ENCODE measurements at places on chromosomes 1 and 21.

- peak; percentile 56 for DNase-seq
These were observed 25.5 kb downstream of the CD34 start for GRCh38 chr1:207885129-207886032.

DNA sequence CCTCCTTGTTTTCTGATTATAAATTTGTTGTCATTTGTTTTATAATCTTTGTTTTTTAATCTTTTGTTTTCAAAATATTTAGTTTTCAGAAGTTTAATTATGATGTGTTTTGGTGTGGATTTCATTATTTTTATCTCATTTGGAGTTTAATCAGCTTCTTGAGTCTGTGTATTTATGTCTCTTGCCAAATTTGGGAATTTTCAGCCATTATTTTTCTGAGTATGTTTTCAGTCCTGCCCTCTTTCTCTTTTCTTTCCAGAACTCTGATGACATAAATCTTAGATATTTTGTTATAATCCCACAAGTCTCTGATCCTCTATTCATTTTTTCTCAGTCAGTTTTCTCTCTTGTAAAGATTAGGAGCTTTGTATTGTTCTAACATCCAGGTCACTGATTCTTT lies 89.8 kb downstream of the RHOU start:
- no peak for DNase-seq

- DNase-seq, result no peak
These were observed 49.6 kb downstream of the LRRC71 start for GRCh38 chr1:156970017-156970416.

GRCh38 chr1:66809736-66810326 lies 8.8 kb upstream of the INSL5 start:
- DNase-seq, result no peak

DNA sequence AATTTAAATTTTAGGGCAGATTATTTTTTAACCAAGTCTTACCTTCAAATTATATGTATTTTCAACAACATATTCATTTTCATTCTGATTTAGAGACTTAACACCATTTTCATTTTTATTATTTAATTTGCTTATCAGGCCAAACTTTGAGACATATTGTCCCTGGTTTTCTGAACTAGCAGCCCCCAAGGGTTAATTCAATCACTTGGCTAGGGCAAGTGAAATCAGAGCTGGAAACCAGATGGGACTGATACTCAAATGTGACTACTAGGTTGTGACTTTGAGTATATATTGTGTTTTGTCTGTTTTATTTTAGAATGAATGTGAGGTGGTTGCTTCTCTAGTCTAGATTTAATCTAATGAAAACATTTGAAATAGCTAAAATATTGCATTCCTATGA lies 198.9 kb upstream of the PTGFR start:
- DNase-seq, result no peak

GRCh38 chr1:30753118-30753517 lies 4.5 kb downstream of the LAPTM5 start:
- no peak for DNase-seq

DNA sequence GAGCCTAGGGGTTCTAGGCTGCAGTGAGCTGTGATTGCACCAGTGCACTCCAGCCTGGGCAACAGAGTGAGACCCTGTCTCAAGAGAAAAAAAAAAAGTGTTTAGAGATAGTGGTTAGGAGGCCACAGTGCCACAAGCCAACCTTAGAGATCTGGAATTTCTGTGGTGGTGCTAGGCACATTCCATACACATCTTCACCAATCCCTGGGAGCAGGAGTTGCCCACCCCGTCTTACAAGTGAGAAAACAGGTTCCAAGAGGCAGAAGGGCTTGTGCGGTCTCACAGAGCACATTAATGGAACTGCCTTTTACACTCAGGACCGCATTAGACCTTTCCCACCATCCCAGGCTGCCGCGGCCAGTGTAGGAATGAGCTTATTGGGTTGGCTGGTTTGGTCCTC lies 93.2 kb downstream of the EPHB2 start:
- no peak for DNase-seq

DNA sequence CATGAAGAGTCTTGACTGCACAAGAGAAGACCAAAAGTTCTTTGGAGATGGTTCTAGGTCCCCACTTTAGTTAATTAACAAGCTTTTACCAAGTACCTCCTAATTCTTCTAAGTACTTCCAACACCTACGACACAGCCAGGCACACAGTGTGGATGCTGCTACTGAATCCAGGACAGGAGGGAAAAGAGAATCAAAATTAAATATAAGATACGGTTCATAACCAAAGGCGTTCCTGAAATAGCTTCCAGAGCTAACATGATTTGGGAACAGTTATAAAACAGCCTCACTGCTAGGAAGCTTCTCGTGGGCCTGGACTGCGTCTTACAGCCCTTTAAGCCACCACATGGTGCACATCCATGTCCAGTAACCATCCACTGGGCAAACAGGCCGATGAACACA lies 75.0 kb downstream of the CD34 start:
- no peak for DNase-seq

DNA sequence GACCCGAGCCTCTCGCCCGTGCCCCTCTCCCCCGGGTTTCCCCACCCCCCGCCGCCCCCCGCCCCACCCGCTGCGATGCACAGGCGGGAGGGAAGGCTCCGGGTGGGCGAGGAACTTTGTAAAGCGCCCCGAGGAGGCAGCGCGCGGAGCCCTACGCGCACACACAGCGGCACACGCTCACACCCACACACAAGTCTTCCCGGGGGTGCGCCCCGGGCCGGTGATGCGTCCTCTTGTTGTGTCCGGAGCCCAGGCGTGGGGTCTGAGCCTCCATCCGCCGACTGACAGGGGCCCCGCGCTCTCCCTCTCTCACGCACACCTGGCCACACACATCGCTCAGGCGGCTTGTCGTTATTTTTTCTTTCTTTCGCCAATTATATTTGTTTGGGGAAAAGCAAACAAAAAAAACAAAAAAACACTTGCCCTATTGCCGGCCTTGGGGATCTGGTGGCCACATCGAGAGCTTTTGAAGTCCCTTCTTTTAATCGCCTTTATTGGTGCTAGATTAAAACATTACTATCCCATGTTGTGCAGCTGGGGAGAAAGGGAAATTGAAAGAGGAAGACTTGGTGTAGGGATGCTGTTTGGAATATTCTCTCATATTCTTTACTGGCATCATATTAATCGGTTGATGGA lies 770 bp downstream of the NTNG1 start:
- peak; percentile 42 for DNase-seq

GRCh38 chr1:101044749-101045148 lies 19.2 kb upstream of the DPH5 start:
- DNase-seq, result no peak

- DNase-seq, result no peak
These were observed 20.1 kb downstream of the DYRK3 start for GRCh38 chr1:206655471-206655882.

- no peak for DNase-seq
These were observed 6.1 kb upstream of the RNF223 start for GRCh38 chr1:1080122-1080757.

DNA sequence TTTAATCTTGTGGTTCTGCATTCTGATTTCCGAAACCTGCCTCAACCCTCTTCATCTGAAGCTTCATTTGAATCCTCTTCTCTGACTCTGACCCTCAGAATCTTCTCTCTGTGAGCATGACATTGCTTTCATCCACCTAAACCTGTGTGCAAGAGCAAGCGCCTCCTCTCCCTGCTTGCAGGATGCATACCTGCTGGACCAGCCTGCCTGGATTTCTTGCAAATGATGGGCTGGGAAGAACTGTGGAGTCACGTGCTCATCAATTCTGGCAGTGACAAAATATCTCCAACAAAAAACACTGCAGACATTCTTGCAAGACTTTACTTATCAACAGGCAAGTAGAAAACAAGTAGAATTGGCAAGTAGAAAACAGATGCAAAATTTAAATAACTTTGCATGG lies 20.8 kb upstream of the SLC35F3 start:
- no peak for DNase-seq

DNA sequence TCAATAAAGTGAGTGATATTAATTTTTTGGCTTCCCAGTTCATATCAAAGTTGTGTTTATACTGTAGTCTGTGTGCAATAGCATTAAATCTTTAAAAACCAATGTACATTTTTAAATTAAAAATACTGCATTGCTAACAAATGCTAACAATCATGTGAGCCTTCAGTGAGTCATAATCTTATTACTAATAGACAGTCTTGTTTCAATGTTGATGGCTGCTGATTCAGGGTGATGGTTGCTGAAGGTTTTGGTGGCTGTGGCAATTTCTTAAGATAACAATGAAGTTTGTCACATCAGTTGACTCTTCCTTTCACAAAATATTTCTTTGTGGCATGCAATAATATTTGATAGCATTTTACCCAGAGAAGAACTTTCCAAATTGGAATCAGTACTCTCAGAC lies 109.0 kb downstream of the ZMYM4 start:
- DNase-seq, result no peak

DNA sequence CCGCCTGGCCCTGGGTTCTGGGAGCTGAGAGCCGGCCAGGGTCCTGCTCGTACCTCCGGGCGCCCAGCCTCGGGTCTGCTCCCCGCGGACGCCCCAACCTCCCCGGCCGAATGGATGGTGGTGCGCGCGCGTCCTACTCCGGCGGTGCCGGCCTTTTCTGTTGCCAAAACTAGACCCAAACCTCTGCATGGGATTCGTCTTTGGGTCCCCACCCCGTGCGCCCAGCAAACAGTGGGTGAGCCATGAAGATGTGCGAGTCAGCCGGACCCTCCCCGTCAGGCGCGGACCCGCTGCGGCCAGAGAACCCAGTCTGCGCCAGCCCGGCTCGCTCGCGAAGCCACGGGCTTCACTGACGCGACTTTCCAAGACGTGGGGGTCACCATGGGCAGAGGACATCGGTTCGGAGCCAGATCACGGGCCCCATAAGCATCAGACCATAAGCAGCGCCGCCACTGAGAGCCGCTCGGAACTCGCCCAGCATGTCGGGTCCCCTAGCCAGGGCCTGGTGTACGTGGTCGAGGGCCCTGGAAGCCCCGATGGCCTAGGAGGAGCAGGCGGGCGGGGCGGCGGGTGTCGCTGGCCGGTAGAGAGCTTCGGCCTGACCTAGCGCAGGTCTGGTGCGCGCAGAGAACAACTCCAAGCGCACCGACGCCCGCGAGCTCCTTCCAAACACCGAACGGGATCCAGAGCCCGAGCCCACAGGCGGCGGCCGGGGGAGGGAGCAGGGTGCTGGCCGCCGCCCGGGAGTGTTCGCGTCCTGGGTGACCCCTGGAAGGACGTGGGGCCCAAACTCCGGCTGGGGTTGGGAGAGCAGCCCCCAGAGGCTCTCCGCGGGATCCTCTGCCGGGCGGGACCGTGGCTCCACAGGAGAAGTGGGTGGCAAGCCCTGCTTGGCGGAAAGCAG lies 1.0 kb upstream of the TP73 start:
- DNase-seq, result no peak

GRCh38 chr1:66044912-66045311 lies 252.2 kb downstream of the PDE4B start:
- DNase-seq, result no peak

DNA sequence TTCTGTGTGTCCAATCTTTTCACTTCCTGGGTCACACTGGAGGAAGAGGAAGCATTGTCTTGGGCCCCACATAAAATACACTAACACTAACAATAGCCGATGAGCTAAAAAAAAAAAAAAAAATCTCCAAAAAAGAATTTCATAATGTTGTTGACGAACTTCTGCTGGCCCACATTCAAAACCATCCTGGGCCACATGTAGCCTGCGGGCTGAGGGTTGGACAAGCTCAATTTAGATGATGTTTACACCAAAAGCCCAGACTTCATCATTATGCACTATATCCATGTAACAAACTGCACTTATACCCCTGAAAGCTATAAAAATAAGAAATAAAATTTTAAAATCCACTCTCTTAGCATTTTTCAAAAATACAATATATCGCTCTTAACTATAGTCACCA lies 187.8 kb upstream of the PTBP2 start:
- no peak for DNase-seq

- no peak for DNase-seq
These were observed 35.8 kb downstream of the IVNS1ABP start for GRCh38 chr1:185281245-185281644.

DNA sequence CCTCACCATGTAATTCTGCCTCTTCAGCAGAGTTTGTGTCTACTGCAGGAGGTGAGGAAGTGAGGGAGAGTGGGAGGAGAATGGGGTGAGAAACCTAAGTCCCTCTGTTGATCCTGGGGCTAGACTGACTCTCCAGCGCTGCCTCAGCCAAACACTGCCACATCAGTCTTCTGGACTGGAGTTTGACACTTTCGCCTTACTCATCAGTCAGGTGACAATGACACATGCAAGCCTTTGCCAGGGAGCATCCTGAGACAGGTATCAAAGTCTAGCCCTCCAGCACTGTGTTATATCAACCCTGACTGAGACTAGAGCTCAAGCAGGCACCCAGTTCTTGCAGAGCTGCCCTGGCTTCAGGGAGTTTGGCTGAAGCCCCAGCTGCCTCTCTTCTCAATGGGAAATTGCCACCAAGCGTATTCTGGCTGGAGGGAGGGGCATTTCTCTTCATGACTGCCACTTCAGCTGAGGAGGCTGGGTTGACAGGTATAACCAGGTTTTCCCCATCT lies 33.3 kb upstream of the SUCO start:
- DNase-seq, result no peak

GRCh38 chr21:43376478-43376882 lies 50.5 kb downstream of the SIK1 start:
- DNase-seq, result no peak

GRCh38 chr1:103387898-103388297 lies 137.6 kb upstream of the RNPC3 start:
- DNase-seq, result no peak

DNA sequence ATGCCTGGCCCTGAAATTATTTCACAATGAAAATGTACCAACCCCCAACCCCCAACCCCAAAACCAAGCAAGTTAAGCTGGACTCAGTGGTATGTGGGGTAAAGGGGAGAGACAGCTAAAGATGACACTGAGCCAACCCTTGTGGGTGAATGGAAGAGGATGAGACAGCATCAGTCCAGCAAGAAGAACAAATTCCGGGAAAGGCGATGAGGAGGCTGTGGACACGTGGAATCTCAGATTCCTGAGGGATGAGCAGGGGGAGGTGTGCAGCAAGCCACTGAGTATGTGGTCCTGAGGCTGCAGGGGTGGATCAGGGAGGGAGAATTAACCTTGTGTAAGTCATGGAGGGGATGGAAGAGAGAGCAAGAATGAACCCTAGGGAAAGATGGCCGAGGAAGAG lies 14.4 kb upstream of the ZNF362 start:
- DNase-seq, result no peak

GRCh38 chr1:58031416-58031815 lies 515.1 kb downstream of the OMA1 start:
- DNase-seq, result no peak

GRCh38 chr21:42535602-42536171 lies 22.0 kb downstream of the SLC37A1 start:
- no peak for DNase-seq

DNA sequence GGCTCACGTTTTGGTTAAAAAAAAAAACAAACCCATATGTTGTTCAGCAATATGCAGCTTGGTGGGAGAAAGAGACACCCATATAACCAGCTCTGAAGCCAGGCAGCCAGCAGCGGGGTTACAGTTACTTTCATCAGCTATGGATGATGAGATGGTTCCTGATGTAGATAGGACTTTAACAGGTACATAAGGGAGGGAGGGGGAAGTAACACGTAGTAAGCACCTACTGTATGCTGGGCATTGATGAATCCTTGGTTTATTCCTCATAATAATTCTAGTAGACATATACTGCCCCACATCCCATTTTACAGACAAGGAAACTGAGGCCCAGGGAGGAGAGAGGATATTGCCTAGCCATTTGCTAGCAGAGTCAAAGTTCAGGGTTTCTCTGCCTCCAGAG lies 2.0 kb downstream of the SLC1A7 start:
- DNase-seq, result no peak
